ENCODE measurements at places on chromosomes 6 and 20. TPM values are rescaled to one million over a fixed set of nuclear protein-coding genes. Genes with fewer than 3 reads are reported as not detected.

DNA sequence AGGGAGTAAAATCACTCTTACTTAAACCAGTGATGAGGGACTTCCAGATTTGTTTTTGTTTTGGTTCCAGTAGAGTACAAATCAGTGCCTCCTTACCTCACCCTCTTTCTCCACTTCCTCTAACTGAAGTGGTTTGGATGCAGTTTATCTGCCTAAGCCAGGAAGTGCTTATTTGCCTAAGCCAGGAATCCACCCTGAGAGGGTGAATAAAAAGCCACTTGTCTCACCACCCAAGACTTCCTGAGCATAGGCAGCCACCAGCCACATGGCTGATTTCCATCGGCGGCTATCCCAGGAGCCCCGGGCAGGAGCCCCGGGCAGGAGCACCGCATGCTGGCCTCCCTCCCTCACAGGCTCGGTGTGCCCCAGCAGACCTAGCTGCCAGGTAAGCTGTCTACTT is 12.0 kb downstream of the LRP11 start:
- H3K36me3 ChIP-seq, result no peaks in the 10 kb centered on the region
- DNase-seq, result peak; percentile 64
- H3K27ac ChIP-seq, result peak overlapping the region; percentile 43
- H3K4me1 ChIP-seq, result peaks cover 28% of the 10 kb centered on the region
- no peaks in the 10 kb centered on the region for H3K27me3 ChIP-seq

- peak; percentile 71 for DNase-seq
- no peaks in the 10 kb centered on the region for H3K4me1 ChIP-seq
- no peak overlapping the region for H3K4me3 ChIP-seq
- H3K27me3 ChIP-seq, result no peaks in the 10 kb centered on the region
- H3K27ac ChIP-seq, result peak overlapping the region; percentile 57
Measured at GRCh38 chr6:151044465-151045441, 179.3 kb downstream of the MTHFD1L start.

- peak overlapping the region; percentile 98 for H3K27ac ChIP-seq
- peaks cover 19% of the 10 kb centered on the region for H3K4me1 ChIP-seq
- no peaks in the 10 kb centered on the region for H3K36me3 ChIP-seq
- peak overlapping the region; percentile 90 for H3K4me3 ChIP-seq
Measured at GRCh38 chr6:87700397-87701343, 1.4 kb downstream of the AKIRIN2 start.

Gene CD24
- 151 TPM for polyA plus RNA-seq
